Cardiac muscle cell (in vitro differentiated cells and primary cell): ENCODE measurements at places on chromosomes 7 and 10. TPM values are rescaled to one million over a fixed set of nuclear protein-coding genes. Genes with fewer than 3 reads are reported as not detected.

The TRPV6 gene
- 0.11 and 1.9 TPM in 2 replicates for total RNA-seq

The TDRD1 gene
- total RNA-seq: not detected in 2 replicates

The NUTM2D gene
- 8.7 and 10.5 TPM in 2 replicates for total RNA-seq

The NPSR1 gene
- not detected in 2 replicates for total RNA-seq

The ENO4 gene
- total RNA-seq: 0.35 and 0.66 TPM in 2 replicates

The C10orf62 gene
- 0.25 and 0.30 TPM in 2 replicates for total RNA-seq

The VAX1 gene
- not detected in 2 replicates for total RNA-seq

The CTAGE8 gene
- not detected in 2 replicates for total RNA-seq

GRCh38 chr10:48255722-48256121 is 18.8 kb downstream of the FRMPD2 start:
- no peaks in the 10 kb centered on the region for H3K36me3 ChIP-seq
- H3K4me3 ChIP-seq: no peak overlapping the region
- peaks cover 49% of the 10 kb centered on the region for H3K4me1 ChIP-seq
- DNase-seq: no peak

DNA sequence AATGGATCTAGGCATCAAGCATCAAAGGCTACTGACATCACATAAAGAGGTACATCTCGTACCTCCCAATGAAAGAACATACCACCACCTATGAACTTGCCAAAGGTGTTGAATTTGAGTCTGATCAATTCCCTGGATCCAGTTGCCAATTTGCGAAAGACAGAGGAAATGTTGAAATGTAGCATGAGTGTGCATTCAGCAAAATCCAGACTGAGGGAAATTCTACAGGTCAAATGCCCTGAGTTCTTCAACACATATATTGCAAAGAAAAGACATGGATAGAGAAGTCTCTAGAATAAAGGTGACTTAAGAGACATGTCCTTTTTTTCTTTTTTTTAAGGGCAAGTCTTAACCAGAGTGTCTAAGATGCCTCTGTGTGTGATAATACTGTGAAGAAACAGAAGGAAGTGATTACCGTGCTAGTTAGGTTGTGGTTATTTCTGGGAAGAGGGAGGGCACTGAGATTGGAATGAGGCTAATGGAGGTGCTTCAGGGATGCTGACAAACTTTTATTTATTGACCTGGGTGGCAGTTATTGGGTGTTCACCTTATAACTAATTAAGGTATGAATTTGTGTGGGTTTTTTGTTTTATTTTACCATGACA is 128.7 kb downstream of the SAMD9 start:
- H3K4me1 ChIP-seq: no peaks in the 10 kb centered on the region
- no peak overlapping the region for H3K4me3 ChIP-seq
- no peak for DNase-seq
- no peaks in the 10 kb centered on the region for H3K27me3 ChIP-seq
- H3K27ac ChIP-seq: no peak overlapping the region

DNA sequence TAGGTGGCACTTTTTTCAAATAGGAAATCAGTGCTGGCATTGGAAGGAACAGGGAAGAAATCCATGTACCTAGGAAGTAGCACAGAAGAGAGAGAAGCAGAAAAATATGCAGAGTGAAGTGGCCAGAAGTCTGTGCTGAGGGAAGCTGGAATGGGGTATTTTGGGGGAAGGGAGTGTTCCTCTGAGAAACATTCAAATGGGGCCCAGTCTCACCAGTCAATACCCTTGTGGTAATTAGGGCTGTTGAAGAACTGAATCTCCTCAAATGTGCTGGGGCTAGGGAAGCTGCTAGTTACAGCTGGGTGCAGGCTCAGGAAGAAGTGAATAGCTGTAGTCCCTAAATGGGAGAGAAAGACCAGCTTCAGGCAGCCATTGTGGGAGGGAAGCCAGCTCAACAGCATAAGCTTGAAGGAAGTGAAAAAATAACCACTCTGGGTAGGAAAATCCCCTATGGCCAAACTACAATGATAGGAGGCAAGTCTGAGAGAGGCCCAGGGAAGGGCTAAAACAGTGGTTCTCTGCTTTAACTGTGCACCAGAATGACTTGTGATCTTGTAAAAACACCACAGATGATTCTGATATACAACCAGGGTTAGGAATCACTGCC is 7.6 kb downstream of the NDST2 start:
- DNase-seq: no peak
- no peaks in the 10 kb centered on the region for H3K27me3 ChIP-seq
- H3K27ac ChIP-seq: no peak overlapping the region
- no peak overlapping the region for H3K4me3 ChIP-seq
- peaks cover 43% of the 10 kb centered on the region for H3K36me3 ChIP-seq

GRCh38 chr7:122488241-122488640 is 183.7 kb upstream of the FEZF1 start:
- no peaks in the 10 kb centered on the region for H3K4me1 ChIP-seq
- H3K27ac ChIP-seq: no peak overlapping the region
- H3K36me3 ChIP-seq: no peaks in the 10 kb centered on the region
- no peak overlapping the region for H3K4me3 ChIP-seq

DNA sequence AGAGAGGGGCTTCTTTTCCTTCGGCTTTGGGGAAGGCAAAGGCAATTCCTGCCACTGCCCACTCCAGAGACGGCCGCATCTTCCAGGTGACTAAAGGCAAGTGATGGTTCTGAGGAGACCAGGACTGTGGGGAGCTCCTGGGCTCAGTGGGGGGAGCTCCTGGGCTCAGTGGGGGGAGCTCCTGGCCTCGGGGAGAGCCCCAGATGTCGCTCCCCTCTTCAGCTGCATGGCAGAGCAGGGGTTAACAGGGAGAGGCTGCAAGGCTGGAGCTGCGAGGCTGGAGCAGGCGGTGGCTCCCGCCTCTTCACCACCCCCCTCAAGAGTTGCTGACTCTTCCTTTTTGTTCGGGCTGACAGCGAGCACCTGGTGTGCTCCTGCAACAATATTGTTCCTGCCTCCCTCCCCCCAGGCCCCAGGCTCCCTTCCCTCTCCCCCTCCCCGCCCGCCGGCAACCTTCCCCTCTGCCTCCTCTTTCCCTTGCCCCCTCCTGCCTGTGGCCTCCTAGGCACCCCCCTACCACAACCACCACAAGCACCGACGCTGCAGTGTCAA is 56.3 kb upstream of the LBX1 start:
- no peak for DNase-seq
- H3K36me3 ChIP-seq: no peaks in the 10 kb centered on the region
- no peak overlapping the region for H3K27ac ChIP-seq

DNA sequence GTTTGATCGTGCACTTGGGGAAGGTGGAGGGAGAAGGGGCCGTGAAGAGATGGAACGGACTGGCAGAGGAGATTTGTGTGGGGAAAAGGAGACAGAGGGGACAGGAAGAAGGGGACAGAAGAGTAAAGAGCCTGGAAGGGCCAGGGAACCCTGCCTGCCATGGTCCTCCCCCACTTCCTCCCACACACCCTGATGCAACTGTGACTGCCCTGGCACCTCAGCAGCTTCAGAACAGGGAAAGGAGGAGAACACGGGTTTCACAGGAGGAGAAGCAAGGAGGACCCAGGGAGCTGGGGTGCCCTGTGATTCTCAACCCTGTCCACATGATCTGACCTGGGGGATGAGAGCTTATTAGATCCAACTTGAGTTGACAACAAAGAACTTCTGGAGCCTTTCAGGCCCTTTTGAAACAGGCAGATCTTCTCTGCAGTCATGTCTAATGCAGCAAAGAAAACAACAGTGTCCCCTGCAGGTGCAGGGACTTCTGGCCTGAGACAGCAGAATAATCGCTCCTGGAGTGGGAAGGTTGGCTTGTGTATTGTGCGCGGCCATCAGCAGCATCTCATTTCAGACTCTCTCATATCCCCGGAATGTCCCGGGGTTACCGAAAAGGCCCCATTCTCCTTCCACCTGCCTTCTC is 421.6 kb downstream of the PAXIP1 start:
- H3K27ac ChIP-seq: no peak overlapping the region
- no peaks in the 10 kb centered on the region for H3K4me1 ChIP-seq
- no peaks in the 10 kb centered on the region for H3K27me3 ChIP-seq
- no peak for DNase-seq

- DNase-seq: no peak
- H3K36me3 ChIP-seq: no peaks in the 10 kb centered on the region
- H3K27me3 ChIP-seq: no peaks in the 10 kb centered on the region
- H3K27ac ChIP-seq: no peak overlapping the region
- no peaks in the 10 kb centered on the region for H3K4me1 ChIP-seq
Observed at GRCh38 chr7:64621656-64622055, 44.3 kb upstream of the ZNF107 start.

DNA sequence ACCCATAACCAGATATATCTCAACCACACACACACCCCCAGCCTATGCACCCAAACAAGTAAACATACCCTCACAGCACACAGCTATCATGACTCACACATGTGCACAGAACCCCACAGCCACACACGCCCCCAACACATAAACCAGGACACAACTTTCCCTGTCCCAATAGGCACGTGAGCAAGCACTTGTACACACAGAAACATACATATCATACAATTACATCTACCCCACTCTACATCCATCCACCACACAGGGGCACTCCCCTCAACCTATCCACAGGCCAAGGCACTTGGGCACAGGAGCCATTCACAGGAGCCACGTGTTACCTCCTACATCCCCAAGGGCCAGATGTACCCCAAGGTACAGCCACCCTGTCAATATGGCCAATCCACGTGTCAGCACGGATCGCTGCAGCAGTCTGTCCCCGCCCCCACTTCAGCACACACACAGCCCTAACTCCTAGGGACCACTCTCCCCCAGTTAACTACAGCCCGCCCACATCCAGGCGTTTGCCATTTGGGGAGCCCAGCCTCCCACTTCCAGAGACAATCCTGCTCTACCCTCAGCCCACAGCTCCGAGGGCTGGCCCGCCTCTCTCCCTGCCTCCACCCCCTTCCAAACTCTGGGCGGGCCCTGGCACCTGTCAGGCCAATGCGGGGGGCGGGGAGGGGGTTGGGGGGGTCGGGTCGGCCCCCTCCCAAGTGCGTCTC is 163.5 kb downstream of the SH3PXD2A start:
- no peak overlapping the region for H3K4me3 ChIP-seq
- H3K27ac ChIP-seq: no peak overlapping the region
- DNase-seq: no peak
- no peaks in the 10 kb centered on the region for H3K36me3 ChIP-seq

- no peak overlapping the region for H3K4me3 ChIP-seq
- peaks cover 15% of the 10 kb centered on the region for H3K4me1 ChIP-seq
- no peaks in the 10 kb centered on the region for H3K27me3 ChIP-seq
- no peaks in the 10 kb centered on the region for H3K36me3 ChIP-seq
Observed at GRCh38 chr10:110356628-110357245, 52.0 kb upstream of the SMNDC1 start.

DNA sequence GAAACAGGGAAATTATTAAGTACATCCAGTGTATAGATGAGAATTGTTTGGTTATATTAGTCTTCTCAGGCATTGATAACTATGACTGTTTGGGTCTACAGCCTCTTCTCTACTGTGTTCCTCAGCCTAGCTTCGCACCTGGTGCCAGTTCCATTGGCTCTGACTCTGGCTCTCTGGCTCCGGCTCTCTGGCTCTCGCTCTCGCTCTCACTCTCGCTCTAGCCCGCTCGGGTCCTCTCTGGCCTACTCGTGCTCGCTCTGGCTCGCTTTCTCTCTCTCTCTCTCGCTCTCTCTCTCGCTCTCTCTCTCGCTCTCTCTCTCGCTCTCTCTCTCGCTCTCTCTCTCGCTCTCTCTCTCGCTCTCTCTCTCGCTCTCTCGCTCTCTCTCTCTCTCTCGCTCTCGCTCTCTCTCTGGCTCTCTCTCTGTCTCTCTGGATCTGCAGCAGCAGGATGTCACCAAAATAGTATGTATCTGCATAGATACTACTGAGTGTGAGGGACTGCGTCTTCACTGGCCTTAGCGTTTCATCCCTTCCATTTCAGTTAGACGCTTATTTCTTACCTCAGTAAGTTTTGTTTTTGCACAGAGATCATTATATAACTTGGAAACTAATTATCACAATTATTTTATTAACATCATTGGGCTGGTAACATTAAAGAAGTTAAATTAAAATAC is 6.5 kb upstream of the SSBP1 start:
- H3K4me3 ChIP-seq: no peak overlapping the region
- no peaks in the 10 kb centered on the region for H3K36me3 ChIP-seq
- no peak for DNase-seq
- H3K4me1 ChIP-seq: no peaks in the 10 kb centered on the region
- H3K27me3 ChIP-seq: no peaks in the 10 kb centered on the region

GRCh38 chr7:24769014-24769830 is 12.0 kb upstream of the GSDME start:
- no peaks in the 10 kb centered on the region for H3K36me3 ChIP-seq
- no peak for DNase-seq
- peaks cover 20% of the 10 kb centered on the region for H3K4me1 ChIP-seq
- no peak overlapping the region for H3K4me3 ChIP-seq
- H3K27me3 ChIP-seq: no peaks in the 10 kb centered on the region

DNA sequence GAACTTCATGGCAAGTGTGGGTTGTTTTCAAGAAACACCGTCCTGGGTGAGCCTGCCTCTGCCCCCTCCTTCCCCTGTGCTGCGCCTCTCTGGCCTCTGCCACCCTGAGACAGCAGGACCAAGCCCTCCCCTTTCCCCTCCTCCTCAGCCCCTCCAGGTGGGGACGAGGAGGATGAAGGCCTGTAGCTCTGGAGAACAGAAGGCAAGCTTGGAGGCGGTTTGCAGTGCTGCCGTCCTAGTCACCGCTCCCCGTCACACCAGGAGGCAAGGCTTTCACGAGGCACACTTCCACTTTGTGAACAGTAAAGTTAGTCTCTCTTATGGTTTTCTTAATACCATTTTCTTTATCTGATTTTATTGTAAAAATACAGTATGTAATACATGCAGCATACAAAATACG is 8.8 kb upstream of the VIPR2 start:
- no peaks in the 10 kb centered on the region for H3K36me3 ChIP-seq
- no peaks in the 10 kb centered on the region for H3K27me3 ChIP-seq
- no peaks in the 10 kb centered on the region for H3K4me1 ChIP-seq
- H3K27ac ChIP-seq: no peak overlapping the region

- H3K4me1 ChIP-seq: no peaks in the 10 kb centered on the region
- no peak overlapping the region for H3K27ac ChIP-seq
- H3K36me3 ChIP-seq: no peaks in the 10 kb centered on the region
Observed at GRCh38 chr7:129544700-129545099, 42.4 kb downstream of the SMKR1 start.

DNA sequence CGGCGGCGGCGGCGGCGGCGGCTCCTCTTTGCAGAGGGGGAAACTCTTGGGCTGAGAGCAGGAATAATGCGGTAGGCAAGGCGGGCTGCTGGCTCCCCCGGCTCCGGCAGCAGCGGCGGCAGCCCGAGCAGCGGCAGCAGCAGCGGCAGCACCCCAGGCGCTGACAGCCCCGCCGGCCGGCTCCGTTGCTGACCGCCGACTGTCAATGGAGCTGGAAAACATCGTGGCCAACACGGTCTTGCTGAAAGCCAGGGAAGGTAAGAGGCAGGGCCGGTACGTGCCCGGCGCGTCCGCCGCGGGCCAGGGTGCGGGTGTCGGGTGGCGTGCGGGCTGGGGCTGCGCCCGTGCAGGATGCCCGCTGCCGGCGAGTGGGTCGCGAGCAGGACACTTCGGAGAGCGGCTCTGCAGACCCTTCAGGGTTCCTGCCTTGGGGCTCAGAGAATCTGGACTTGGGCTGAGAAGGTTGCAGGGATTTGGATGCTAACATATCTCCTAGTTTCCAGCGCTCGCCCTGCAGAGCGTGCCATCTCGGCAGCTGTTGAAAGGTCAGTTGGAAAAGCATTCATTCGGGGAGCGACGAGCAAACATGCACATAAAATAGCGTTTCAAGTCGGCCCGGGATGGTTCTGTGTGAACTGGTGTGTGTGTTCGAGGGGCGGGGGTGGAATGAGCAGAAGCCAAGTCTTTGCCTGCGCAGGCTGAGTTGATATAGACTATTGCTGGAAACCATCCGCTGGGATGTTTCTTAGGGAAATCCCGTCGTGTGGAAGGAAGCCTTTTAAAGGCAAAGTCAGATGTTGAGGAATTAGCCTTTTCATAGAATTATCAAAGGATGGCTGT is 562 bp downstream of the GRK5 start:
- no peaks in the 10 kb centered on the region for H3K36me3 ChIP-seq
- no peaks in the 10 kb centered on the region for H3K27me3 ChIP-seq
- peaks cover 22% of the 10 kb centered on the region for H3K4me1 ChIP-seq
- peak overlapping the region; percentile 76 for H3K4me3 ChIP-seq
- peak; percentile 75 for DNase-seq
- H3K27ac ChIP-seq: peak overlapping the region; percentile 44
